Jurkat, Clone E6-1 (cell line): ENCODE measurements at places on chromosomes 5 and 9.

GRCh38 chr5:143156572-143156971 is 246.9 kb downstream of the NR3C1 start:
- no peak for DNase-seq

DNA sequence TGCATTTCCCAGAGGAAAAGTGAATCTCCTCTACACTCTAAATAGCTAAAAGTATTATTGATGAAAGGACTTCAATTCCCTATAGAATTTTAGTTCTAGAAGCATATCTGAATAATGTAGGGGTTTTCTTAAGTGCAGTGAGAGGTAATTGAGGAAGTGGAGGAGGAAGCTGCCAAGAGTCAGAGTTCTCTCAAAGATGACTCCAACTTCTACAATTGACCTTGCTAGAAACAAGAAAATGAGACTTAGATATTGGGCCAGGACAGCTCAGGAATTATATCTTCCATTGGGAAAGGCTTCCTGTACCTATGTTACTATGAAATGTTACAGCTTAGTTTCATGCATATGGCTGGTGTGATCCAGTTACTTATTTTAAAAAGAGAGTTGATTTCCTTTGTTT is 10.4 kb upstream of the F2R start:
- DNase-seq = no peak

DNA sequence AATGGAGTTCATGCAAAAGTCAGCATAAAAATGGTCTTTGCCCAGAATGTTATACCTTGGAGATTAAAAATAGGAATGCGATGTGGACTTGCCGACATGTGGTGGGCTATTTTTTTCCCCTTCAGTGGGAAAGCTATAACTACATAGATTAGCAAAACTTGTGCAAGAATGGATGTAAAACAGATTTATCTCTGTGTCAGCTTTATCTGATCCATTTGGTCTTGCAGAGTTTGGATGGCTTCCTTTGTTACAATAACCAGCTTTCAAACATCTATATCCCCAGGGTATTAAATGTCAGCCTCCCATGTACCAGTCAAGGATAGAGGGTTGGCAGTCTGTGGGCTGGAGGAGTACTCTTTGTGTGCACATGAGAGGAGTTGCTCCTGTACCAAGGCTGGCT is 284.9 kb downstream of the TMEM38B start:
- DNase-seq = no peak

DNA sequence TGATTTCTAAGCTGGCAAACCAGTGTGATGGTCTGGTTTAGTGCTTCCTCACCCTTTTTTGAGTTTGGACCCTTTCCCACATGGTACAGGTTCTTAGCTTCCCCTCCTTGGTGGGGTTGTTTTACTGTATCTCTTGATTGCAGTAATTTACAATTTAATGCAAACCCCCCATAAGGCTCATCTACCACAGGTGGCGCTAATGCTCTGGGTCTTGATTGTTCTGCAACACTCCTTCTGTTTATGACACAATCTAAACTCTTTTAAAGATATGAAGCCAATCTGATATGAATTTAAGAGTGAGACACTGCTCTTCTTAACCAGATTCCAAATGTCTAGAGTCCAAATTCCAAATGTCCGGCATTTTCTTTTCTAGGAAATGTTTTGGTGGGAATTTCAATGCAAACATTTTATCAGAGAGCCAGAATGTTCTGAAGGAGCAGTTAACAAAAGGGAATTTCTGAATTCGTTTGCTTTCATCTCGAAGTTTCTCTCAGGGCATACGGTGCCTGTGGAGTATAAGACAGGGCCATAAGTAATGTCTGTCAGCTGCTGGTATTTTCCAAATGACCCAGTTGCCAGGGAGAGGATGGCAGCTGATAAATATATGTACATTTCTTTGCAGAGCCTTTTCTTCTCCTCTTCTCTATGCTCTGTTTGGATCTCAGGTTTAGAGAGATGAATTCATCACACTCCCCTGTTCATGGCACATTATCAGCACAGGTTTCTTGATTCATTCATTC is 246.8 kb downstream of the ARHGAP26 start:
- no peak for DNase-seq

- DNase-seq = no peak
These were observed 274.3 kb downstream of the ADAMTSL1 start for GRCh38 chr9:18748251-18748701.

GRCh38 chr5:149217803-149218155 is 53.9 kb upstream of the AFAP1L1 start:
- DNase-seq = no peak

- DNase-seq = no peak
These were observed 481.9 kb downstream of the ZNF608 start for GRCh38 chr5:124264499-124264898.

DNA sequence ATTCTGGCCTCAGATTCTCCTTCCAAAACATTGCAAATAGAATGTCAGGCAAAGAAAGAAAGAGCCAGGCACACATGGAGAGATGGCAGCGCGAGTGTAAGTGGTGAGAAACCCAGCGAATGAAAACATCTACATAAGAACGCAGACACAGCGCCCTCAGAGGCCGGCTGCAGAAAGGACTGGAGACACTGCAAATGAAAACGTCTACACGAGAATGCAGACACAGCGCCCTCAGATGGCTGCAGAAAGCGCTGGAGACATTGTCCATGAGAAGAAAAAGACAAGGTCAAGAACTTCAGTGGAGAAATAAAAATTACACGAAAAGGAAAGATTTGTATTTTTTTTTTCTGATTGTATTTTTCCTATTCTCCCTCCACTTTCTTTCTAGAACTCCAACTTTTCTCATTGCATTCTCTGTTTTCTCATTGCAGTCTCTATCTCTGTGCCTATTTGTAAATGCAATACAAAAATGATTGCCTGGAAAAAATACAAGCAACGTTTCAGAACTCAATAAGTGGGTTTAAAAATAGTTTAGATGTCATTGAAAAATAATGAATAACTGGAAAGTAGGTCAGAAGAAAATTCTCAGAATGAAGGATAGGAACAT is 117.9 kb upstream of the LPCAT1 start:
- DNase-seq = peak; percentile 83

DNA sequence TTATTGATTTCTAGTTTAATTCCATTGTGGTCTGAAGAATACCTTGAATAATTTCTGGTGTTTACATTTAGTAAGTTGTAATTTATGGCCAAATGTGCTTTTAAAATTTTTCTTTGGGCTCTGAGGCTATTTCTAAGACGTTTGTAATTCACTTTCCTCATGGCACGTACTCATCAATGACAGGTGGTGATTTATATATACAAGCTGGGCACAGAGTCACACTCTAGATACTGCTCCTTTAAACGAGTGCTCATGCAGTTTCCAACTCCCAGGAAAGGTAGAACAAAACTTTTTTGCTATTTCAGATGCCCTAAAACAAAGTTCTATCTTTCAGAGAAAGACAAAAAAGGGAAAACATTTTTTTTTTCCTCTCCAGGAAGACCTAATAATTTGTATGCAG is 146.9 kb downstream of the AUH start:
- DNase-seq = no peak

DNA sequence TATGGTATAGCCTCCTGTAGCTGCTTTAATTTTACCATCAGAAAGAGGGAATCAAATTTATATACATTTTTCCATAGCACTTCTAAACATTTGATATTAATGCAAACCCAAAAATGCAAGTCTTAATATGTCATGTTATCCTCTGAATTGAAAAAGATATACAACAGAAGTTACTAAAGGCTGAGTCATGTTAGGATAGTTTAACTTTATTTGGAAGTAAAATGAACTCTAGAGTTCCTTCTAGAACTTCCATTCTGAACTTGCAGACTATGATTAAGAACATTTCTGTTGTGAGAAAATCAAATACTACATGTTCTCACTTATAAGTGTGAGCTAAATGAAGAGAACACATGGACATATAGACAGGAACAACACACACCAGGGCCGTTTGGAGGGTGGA is 317.3 kb upstream of the PRR16 start:
- no peak for DNase-seq

DNA sequence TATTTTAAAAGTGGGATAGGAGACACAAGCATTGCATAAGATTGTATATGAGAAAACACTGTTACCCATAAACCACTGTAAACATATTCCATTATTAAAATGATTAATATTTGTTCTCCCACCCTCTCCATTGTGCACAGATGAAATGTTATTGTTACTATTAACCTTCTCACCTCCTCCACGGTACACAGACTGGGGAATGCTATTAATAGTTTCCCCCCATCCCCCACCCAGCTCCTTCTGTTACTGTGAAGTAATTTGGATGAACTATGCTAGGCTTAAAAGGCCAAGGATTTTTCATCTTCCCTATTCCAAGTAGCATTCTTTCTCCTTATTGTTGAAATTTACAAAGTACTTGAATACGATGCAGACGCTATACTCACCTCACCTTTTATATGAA is 91.4 kb downstream of the JAKMIP2 start:
- no peak for DNase-seq

DNA sequence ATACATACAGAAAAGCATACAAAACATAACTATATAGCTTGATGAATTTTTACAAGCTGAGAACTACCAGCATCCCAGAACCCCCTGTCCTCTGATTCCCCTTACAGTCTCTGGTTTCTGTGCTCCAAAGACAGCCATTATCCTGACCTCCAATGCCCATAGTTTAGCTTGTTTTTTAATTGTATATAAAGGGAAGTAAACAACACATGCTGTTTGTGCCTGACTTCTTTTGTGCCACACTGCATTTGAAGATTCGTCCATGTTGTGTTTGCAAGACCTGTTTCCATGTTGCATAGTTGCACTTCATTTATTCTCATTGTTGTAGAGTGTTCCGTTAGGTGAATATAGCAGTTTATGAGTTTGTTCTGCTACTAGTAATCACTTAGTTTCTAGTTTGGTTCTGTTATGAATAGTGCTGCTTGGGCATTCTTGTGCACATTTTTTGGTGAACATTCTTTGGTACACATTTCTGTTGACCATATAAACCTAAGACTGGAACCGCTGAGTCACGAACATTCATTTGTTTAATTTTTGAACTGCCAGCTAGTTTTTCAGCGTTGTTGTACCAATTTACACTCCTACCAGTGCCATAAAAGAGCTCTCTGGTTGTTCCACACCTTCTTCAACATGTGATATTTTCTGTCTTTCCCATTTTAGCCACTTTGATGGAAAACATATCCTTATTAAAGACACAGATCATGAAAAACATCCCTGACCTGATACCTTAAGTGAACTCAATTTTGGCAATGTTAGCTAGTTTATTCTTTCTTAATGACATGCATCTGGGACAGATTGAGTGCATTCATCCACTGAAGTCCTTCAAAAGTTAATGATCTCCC is 78.1 kb upstream of the ANXA1 start:
- DNase-seq = no peak

DNA sequence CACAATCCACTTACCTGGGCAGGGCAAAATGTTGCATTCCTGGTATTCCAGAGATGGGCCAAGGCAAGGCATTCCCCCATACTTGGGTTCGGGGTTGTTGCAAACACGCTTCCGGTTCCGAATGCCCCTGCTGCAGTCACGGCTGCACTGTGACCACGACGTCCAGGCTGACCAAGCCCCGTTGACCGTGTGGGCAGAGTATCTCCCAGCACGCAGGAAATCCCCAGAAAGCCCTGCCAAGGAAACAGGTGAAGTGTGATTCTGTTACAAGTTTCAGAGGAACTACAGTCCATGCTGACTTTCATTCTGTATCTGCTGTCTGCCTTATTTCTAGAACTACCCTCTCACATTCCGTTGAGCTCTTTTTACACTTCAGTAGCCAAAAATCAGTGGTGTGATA is 483.0 kb downstream of the SEMA5A start:
- no peak for DNase-seq

GRCh38 chr5:102858221-102858620 is 103.1 kb downstream of the PAM start:
- DNase-seq = no peak

DNA sequence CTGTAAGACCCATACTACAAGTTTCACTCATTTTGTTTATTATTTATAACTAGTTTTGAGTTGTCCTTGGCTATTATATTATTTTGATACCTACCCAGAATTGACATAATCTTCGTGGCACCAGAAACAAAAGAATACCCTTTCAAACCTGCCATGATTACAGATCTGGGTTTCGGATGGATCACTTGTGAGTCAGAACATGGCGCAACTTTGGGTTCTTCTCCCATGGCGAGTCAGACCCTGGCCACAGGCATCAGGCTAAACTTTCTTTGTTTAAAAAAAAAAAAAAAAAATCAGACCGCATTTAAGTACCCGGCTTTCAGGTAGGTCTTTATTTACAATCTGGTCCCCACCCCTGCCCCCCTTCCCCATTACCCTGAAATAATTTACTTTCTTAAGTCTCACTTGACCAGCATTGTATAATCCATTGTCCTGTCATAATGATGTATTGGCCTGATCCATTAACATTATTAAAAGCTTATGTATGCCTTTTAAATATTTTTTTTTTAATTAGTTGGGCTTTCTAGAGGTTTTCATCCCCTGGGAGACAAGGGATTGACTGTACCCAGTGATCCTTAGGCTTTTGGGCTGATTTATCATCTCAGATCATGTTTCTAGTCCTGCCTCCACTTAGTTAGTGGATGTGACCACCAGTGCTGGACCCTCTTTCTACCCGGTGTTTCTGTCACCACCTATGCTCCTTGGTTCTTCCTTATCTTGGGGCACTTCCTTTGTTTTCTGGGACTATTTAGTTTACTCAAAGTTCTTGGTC is 43.9 kb downstream of the F2RL2 start:
- no peak for DNase-seq

GRCh38 chr9:3865141-3865772 is 339.5 kb upstream of the RFX3 start:
- no peak for DNase-seq

GRCh38 chr5:156322666-156323065 is 4.3 kb upstream of the SGCD start:
- DNase-seq = no peak

- DNase-seq = no peak
These were observed 175.4 kb upstream of the ACTBL2 start for GRCh38 chr5:57658018-57658417.

GRCh38 chr9:1296331-1296730 is 246.2 kb downstream of the DMRT2 start:
- DNase-seq = no peak

DNA sequence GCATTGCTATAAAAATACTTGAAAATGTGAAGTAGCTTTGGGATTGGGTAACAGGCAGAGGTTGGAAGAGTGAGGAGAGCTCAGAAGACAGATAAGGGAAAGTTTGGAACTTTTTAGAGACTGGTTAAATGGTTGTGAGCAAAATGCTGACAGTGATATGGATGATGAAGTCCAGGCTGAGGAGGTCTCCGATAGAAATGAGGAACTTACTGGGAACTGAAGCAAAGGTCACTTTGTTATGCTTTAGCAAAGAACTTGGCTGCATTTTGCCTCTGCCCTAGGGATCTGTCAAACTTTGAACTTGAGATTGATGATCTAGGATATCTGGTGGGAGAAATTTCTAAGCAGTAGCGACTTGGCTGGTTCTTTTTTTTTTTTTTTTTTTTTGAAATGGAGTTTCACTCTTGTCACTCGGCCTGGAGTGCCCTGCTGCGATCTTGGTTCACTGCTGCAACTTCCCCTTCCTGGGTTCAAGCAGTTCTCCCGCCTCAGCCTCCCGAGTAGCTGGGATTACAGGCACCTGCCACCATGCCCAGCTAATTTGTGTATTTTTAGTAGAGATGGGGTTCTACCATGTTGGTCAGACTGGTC is 998.9 kb downstream of the TLE1 start:
- DNase-seq = no peak

GRCh38 chr5:111681414-111682120 is 75.4 kb downstream of the NREP start:
- no peak for DNase-seq
